ENCODE measurements at places on chromosomes 12 and 14.

DNA sequence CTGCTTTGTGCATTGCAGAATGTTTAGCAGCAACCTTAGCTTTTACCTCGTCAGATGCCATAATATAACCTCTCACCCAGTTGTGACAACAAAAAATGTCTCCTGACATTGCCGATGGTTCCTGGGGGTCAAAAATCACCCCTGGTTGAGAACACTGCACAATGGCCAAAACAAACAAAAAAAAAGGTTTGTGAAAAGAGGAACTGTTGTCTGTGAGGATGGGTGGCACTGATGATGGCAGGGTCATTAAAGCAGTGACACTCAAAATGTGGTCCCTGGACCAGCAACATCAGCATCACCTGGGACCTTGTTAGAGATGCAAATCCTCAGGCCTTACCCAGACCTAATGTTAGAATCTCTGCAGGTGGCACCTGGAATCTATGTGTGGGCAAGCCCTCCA lies 36.4 kb upstream of the METAP2 start:
- no peak for DNase-seq

GRCh38 chr12:46442738-46443137 lies 70.2 kb upstream of the SLC38A2 start:
- DNase-seq = no peak

- no peak for DNase-seq
Measured at GRCh38 chr12:116382686-116383530, 105.4 kb upstream of the MED13L start.

DNA sequence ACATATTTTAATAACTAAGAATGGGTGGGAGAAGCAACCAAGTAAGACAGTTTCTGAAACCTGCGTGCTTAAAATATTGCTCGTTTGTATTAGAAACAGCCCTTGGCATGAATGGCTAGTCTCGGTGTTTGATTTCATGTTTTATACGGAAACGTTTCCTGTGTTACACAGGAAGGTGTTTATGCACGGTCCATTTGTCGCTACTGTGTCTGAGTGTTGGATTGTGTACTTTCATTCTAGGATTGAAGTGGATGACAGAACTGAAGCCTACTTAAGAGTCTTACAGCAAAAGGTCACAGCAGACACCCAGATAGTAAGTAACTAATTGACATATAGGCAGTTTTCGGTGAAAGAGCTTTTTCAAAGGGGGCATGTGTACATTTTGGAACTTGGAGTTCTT lies 19.6 kb downstream of the PIWIL1 start:
- DNase-seq = no peak

DNA sequence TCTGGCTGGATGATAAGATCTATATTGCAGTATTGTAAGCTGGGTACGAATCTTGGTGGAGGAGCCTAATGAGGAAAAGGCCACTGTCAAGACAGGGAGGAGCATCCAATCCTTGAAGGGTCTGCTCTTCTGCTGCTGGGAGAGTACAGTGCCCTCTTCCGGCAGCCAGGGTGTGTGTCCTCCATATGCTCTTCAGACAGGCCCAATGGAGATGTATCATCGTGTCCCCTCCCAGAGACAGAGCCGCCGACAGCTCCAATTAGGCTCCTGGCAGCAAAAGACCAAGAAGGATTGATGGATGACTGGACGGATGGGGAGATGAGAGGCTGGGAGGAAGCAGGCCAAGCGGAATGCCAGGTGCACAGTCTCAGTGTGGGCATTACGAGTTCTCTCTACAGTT lies 51.6 kb upstream of the PIWIL1 start:
- DNase-seq = no peak

DNA sequence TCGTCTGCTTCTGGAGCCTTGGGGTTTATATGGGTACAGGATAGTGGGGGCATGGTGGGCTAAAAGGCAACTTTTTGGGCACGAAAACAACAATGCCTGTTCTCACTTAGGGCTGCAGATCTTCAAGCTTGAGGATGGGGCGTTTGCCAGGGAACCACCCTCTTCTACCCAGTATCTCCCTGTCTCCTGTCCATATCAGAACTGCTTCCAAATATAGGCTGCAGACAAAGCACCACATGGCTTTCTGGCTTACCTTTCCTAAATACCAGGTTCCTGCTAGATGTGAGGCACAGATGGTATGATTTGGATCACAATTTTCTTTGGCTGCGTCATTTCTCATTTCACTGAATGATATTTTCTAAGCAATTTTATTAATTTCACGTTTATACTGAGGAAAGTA lies 70.4 kb downstream of the CMAS start:
- DNase-seq = no peak

- no peak for DNase-seq
Measured at GRCh38 chr14:24664366-24664765, 30.4 kb upstream of the GZMB start.

DNA sequence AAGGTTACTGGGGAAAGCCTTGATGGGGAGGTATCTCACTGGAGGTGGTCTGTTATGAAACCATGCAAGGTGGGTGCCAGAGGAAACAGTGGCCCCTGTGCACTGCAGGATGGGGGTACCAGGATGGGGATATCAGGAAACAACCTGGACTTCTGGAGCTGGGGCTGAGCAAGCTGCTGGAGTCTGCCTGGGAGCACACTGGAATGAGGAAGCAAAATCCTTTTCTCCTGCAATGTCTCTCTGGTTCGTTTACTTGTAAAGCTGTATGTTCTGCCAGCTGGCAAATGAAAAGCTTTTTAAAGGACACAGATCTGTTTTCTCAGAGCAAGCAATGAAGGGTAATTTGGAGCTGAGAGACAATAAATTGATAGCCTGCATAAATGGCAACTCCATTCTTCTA lies 23.2 kb upstream of the SERPINA1 start:
- no peak for DNase-seq

All from stimulated activated CD8-positive, alpha-beta memory T cell treated with anti-CD3 and anti-CD28 coated beads, Interleukin-12 subunit alpha, Interleukin-12 subunit beta, amount 100 ng/mL, for 1 hour (primary cell).